ENCODE measurements at places on chromosomes 1 and 21.

DNA sequence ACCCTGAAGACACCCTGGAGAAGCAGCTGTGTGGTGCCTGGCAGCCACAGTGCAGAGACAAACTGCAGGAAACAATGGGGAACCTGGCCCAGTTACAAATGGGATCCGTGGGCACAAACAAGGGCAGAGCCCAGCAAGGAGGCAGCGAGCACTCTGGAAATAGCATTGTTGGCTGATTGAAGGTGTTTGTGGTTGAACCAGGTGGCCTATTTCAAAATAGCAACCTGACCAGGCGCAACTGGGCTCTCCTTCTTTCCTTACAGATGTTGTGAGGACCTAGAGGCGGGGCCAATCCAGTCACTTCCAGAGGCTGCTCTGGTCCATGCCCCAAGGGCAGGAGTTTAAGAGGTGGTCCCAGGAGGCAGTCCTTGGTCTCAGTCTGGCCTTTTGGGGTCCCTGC lies 21.7 kb upstream of the ZBTB21 start:
- no peak for DNase-seq

DNA sequence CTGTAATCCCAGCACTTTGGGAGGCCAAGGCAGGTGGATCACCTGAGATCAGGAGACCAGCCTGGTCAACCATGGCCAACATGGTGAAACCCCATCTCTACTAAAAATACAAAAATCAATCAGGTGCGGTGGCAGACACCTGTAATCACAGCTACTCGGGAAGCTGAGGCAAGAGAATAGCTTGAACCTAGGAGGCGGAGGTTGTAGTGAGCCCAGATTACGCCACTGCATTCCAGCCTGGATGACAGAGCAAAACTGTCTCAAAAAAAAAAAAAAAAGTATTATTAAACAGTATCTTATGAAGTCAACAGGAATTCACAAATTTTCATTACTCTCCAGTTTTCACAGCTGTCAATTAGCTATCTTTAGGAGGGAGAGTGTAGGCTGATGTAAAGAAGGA lies 3.8 kb downstream of the ACBD6 start:
- DNase-seq = no peak

- no peak for DNase-seq
Observed at GRCh38 chr1:23905461-23906025, 7.6 kb downstream of the CNR2 start.

DNA sequence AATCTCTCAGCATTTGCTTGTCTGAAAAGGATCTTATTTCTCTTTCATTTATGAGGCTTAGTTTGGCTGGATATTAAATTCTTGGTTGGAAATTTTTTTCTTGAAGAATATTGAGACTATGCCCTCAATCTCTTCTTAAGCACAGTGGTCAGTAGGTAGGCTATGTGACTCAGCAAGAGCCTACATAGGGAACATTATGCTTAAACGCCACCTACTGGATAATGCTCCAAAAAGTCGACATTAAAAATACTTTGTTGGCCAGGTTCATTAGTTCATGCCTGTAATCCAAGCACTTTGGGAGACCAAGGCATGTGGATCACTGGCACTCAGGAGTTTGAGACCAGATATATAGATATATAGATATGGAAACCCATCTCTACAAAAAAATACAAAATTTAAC lies 678.0 kb upstream of the USP24 start:
- DNase-seq = no peak

DNA sequence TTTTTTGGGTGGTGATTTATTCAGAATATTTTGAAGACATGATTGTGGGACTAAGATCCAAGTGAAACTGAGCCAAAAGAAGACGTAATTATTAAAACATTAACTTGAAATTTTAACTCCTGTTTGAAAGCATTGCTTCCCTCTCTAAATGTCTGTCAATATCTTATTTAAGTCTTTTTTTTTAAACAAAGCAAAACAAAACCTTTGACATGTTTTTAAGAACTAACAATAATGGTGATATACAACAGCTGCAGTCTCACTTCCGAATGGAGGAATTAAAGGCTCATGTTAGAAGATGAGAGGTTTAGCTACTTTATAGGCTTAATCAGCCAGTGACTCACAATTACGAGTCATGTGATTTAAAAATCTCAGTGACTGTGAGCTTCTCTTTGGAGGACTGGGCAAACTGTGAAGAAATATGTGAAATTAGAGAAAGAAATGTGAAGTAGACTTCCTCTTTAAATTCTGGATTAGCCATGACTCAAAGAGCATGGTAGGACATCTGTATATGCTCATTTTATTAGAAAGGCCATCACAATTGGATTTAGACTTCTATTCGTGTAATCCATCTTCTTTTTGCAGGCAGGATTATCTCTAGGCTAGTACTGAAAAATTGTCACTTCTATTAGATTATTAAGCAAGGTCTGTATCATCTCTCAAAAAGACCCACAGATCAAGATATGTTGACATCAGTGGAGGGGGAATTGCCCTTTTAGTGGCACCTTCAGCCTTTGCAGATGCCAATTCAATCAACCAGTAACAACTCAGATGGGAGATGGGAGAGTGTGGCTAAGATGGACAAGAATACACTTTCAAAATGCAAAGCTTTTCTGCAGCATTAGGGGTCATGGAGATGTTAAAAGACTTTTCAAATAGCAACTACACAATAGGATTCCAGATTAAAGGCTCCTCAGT lies 28.7 kb downstream of the KCNA3 start:
- no peak for DNase-seq

DNA sequence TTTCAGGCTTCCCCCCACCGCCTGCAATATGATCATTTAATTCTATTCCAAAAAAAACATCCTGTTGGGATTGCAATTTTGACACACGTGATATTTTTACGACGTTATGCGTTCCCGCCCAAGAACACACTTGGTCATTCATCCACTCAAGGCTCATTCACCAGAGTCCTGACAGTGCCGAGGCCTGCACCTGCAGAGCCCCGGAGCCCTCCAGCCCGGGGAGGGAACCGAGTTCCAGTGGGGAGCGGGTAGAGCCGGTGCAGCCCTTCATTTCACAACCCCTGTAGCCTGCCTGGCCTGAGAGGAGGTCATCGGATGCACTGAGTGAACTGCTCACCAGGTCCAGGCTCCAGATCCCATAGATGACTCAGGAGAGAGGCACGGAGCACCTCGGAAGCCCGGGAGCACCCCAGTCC lies 156.0 kb upstream of the BACE2 start:
- DNase-seq = no peak

- no peak for DNase-seq
Observed at GRCh38 chr1:205004351-205004750, 38.7 kb upstream of the CNTN2 start.

DNA sequence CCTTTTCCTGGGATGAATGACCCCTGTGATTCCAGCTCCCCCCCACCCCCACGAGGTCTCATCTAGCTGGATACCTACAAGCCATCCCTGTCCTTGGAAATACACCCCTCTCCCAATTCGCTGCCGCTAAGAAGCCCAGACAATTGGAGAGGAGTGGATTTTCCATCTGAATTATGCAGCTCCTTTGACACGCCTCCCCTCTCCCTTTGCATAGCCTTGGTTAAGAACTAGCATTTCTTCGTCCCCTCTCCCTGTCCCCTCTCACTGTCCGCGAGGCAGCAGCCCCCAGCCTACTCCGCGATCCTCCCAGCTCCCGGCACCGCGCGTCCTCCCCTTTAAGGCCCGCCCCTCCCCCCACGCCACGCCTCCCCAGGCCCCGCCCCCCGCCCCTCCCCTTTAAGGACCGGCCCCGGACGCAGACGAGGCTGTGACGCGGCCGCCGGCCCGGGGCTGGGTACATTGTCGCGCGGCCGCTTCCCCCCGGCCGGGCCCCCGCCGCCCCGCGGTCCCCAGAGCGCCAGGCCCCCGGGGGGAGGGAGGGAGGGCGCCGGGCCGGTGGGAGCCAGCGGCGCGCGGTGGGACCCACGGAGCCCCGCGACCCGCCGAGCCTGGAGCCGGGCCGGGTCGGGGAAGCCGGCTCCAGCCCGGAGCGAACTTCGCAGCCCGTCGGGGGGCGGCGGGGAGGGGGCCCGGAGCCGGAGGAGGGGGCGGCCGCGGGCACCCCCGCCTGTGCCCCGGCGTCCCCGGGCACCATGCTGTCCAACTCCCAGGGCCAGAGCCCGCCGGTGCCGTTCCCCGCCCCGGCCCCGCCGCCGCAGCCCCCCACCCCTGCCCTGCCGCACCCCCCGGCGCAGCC lies at the start of gene MAPKAPK2:
MAPKAPK2 (plus strand) TSS at position 428 of the 856 bp plus-strand sequence; CDS start at position 753, 325 bp downstream.
- peak; percentile 83 for DNase-seq
